ENCODE measurements at places on chromosomes 7 and 10.

DNA sequence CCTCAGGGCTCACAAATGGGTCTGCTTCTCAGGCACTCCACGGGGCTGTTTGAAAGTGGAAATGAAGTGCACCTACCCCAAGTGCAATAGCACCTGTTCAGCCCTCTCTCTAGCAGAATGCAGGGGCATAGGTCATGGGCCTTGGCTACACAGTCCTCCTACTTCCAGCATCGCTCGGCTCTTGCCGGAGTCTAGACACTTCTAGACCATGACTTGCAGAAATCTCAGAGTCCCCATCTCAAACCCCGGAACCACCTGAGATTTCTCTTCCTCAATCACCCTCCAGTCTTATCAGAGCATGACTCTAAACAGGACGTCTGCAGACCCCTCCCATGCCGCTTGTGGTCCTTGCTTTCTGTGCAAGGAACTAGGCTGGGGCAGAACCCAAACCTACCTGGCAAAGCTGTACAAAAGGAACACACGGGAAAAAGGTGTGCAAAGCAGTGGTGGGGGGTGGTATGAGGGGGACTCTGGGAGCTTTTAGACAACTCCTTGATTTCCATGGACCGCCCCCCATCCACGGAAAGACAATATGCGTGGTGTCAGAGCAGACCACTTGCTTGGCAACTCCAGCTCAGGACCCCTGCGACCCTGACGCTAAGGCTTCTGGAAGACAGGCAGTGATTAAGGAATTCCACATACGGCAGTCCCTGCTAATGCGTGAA is 13.8 kb downstream of the TMEM273 start:
- DNase-seq = no peak

DNA sequence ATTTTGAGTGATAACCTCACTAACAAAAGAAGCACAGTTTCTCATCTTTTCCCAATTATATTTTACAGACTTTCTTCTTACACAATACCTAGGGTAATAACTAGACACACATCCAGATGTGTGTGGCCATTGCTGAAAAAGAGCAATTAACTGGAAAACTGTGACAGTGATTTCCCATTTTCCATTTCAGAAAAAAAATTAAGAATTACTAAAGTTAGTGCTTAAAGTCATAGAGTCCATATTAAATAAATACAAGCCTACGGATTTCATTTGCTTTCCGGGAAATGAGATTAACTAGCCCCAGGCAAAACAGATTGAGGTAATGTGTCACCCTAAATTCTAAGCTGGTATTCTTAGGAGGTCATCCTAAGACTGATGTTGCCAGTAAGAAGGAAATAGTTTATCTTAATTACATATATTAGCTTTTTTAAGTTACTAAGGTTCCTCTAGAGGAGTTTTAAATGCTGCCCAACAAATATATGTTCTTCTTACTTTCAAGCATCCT is 10.2 kb upstream of the MACC1 start:
- DNase-seq = no peak

DNA sequence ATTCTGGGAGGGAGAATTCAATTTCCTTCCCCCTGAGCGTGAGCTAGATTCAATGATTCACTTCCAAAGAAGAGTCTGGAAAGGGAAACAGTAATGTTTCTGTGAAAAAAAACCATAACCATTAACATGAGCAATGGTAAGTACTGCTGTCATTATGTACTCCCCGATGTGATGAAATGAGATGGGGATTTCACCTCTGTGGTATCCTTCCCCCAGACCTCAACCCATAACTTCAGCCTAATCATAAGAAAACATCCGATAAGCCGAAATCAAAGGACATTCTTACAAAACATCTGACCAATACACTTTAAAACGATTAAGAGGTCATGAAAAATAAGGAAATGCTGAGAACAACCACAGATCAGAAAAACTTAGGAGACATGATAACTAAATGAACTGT is 27.2 kb downstream of the EZH2 start:
- DNase-seq = no peak

- DNase-seq = no peak
Measured at GRCh38 chr7:135845415-135846075, 96.9 kb upstream of the FAM180A start.

DNA sequence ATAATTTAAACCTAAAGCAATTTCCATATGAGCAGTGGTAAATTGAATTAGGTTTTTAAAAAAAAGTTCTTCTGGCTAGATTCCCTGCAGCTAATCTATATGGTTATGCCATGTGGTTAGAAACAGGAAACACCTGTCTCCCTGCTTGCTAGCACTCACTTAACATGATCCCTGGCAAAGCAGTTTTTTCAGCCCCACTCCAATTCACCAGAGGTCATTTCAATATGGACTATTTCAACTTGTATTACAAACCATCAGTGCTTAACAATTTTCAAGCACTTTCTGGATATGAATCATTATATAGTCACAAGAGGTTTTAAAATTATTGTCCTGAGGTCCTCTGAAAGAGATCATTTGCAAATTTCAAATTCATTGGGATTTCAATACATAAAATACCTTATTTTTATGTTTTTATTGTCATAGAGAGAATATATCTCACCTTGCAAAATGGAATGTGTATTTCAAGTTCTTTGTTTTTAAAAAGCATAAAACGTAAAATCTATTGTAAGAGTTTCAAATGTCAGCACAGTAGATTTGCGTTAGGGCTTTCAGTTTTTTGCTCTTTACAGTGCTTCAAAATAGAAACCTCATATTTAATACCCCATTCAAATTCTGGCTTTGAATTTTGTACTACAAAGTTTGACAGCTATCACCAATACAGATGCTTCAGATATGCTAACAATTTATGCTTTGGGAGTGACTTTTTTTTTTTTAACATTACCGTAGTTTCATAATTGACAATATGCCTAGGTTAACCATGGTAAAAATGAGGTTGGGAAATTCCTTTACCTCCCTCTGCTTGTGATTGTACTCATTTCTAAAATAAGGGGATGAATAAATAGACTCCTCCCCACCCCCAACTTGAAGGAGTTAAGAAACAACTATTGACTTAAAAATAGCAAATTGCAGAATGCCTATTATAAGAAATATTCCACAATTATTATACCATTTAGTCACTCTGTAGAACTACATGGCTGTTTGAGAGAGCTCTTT is 117.5 kb upstream of the HGF start:
- no peak for DNase-seq

DNA sequence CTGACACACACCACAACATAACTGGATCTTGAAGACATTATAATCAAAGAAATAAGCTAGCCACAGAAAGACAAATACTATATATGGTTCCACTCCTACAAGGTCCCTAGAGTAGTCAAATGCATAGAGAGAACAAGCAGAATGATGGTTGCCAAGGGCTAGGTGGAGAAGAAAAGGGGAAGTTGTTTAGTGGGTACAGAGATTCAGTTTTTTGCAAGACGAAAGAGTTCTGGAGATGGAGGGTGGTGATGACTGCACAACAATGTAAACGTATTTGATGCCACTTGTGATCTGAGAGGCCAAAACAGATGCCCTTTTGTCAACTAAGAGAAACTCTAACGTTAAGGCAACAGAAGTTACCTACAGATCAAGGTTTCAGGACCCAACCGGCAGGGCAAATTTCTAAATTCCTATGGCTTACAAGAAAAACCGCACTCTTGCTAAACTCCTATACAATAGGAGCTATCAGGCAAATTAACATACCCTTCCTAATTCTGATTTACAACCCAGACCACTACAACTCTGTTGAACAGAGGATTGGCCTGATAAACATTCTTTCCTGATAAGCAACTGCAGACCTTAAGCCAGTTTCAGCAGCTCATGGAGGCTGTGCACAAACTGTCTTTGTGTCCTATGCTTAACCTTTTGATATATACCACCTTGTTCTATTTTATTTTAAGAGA is 69.0 kb downstream of the FAM107B start:
- peak; percentile 28 for DNase-seq

DNA sequence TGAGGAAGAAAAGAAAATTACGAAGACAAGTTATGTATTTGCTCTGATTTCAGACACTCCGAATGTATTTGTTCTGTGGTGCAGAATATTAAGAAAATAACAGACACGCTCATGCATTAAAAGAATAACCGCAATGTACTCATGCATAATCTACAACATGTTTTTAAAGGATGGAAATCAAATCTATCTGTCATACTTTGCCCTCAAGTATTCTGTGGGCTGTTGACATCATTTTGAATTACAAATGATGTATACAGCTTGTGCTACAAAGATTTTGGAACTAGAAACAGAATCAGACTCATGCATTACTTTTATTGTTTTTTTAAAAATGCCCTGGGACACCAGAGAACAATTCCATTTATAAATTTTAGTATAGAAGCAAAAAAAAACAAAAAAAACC is 69.9 kb downstream of the APBB1IP start:
- no peak for DNase-seq

GRCh38 chr10:80530251-80530650 is 7.5 kb upstream of the SH2D4B start:
- no peak for DNase-seq

DNA sequence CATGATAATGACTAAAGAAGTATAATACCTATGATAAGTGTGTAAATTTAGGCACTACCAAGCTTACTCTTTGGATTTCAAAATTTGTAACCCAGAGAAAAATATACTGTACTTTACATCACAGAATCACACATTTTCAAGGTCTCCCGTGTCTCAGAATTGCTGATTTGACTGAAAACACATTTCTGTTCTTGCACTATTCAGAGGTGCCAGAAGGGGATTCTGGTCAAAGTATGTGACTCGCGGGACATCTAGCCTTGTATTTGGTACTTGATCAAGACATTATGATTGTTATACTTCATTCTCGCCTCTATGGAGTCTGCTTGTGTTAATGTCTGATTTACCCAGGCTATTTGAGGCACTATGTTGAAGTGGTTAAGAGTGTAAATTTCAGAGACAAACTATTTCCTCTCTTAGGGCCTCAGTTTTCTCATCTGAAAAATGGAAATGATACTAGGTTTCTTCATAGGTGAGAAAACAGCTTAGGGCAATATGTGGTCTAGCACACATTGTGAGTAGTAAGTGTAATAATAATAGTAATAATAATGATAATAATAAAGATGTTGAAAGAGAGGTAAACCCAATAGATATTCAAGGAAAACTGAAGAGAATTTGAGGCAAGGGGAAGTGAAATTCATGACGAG is 320.4 kb downstream of the RNLS start:
- no peak for DNase-seq

DNA sequence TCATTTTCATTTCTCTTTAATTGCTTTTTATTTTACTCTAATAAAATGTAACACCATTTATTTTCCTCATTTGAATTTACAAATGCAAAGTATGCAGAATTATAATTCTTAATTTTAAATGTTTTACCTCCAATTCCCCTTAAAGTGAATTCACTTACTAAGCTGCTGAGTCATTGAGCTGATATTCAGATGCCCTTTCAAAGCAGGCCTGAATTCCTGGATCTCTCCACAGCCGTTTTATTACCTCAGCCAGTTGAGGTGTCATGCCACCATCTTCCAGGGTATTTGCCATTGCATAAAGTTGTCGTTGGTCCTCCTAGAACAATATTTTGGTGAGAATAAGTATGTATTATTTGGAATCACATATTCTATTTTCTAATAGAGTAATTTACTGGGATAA is 33.2 kb downstream of the GNAT3 start:
- peak; percentile 41 for DNase-seq

DNA sequence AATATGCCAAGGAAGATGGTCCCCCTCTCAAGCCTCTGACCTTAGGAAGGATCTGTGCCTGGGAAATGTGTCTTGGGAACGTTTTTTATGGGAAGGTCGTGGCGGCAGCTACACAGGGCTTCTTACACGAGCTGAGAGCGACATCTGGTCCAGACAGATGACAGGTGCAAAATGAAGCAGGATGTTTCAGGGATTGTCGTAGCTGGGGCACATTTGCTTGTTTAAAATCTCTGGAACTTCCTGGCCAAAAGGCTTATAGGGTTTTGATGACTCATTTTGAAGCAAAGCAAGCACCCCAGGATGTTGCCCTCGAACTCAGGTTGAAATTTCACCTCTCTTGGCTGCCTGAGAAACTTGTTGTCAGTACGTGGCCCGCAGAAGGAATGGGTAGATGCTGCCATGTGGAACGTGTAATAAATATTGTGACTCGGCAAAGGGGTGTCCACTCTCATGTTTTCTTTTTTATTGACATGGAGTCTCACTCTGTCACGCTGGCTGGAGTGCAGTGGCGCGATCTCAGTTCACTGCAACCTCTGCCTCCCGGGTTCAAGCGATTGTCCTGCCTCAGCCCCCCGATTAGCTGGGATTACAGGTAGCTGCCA is 117.5 kb downstream of the CAMK1D start:
- no peak for DNase-seq

DNA sequence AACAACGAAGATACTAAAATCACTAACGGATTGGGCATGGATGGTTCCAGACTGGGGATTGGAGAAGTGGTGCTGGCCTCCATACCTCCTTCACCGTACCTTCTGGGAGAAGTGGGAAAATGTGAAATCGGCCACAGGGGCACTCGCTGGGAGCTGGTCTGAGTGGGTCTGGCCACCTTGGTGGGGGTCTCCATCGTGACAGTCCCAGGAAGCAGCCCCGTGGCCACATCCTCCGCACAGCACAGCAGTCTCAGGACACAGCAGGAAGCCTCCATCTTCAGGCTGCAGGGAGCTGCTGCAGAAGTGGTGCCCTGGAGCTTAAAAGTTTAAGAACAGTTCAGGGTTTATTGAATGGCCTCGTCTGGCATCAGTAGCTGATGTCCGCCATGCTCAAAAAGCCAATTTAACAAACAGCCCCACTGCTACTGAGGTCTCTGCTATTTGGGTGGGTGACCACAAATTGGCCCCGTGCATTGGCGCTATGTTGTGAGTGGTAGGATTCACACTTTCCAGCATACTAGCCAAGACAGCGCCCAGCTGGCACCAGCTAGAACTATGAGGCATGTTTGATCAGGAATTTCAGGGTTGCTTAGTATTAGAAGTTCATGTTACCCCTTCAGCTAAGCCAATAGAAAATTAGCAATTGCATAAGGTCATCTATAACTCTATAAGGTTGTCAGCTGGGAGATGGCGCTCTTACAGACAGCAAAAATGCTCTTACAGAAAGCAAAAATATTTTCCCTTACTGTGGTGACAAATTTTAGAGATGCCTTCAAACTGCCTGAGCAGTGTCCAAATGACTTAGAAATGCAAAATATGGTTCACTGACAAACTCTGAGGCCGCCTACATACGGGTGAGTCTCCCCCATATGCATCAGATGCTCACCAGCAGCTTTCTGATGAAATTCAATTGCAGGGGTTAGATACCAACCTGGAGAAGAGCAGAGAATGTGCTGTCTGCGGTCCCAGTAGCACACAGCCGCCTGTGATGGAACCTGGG is 17.0 kb downstream of the PKD1L1 start:
- DNase-seq = no peak

DNA sequence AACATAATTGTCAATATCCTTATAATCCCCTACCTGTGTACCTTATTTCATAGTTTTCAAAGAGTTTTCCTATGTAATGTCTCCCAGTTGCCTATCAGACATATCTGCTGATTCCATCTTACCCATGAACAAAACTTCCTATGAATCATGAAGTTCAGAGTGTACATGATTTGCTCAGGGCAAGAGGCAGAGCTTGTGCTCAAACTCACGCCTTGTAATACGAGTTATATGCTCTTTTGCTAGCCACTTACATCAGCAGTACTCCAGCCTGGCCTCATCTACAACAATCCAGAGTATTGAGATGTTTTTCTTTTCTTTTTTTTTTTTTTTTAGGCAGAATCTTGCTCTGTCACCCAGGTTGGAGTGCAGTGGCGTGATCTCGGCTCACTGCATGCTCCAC is 11.8 kb downstream of the PKD2L1 start:
- DNase-seq = no peak

- DNase-seq = no peak
Measured at GRCh38 chr10:109931163-109931562, 7.9 kb upstream of the XPNPEP1 start.

Measured in GM23338 (cell line).